ENCODE measurements at places on chromosomes 6 and 20.

DNA sequence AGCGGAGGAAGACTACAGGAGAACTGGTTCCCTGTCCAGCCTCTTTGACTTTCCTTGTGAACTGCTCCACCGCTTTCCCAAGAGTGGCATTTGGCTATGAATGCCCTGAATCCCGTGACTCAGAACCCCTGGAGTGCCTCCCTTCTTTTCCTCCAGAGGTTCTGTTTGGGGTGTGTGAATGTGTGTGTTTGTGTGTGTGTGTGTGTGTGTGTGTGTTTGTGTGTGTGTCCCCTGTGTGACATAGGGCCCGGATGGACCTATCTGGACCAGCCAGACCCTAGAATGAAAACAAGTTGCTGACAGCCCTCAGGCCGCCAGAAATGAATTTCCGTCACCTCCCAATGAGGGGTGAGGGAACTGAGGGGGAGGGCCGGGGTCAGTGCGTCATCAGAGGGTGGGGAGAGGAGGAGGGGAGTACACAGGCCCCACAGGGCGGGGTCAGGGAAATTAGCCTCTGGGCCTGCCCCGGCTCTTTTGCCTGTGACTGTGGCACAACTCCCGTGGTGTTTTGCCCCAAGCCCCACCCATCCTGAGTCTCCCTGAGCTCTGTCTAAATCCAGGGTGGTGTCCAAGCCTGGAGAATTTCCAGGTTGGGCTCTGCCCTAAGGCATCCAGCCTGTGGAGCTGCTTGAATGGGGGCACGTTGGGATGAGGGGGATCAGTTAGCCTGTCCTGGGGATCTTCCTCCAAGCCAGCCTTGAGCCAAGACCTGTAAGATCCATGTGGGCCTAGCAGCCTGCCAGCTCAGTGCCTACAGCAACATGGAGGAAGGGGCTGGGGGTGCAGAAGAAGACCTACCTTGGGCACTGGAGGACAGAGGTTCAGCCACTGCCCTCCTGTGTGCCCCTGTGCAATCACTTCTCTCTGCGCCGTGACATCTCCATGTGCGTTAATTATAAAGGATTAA lies 15.2 kb upstream of the MRPS18A start:
- no peak for DNase-seq

GRCh38 chr20:40410028-40410427 lies 279.0 kb downstream of the MAFB start:
- DNase-seq: no peak

DNA sequence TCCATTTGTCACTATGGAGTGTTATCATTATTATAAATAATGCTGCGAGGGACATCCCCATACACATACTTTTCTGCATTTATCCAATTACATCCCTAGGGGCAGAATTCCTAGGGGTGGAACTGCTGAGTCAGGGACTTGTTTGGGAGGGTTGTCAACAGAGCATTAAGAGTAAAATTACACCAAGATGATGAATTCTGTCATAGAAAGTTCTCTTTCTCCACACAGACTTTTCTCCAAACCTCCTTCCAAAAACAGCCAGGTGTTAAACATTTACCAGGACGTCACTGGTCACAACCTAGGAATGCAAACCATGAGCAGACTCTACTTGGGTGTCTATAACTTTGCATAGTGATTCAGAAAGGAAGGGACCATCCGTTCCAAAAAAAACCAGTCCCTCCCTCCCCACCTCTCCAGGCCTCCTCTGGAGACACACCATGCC lies 95.5 kb downstream of the PRND start:
- DNase-seq: no peak

DNA sequence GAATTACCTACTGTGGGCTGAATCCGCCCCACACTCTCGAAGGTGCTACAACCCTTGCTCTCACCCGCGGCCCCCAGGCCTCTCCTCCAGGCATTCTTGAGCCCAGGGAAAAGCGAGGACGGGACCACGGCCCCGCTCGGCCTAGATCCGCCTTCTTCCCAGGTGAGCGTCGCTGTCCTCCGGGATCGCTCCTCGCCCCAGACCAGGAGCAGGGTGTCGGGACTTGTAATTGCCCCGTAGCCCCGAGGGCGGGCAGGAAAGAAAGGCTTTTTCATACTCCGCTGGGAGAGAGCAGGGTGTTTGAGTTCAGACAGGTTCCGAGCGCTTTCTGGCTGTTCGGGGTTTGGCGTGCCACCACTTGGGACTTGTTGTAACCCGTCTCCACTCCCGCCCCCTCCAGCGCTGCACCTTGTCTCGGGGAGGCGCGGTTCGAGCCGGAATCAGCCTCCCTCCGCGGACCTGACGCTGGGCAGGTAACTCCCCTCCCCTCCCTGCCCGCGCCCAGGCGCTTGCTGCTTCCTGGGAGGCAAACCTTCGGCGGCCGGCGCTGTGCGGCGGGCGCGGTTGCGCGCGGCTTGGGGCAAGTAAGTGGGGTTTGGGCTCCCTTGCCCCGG lies at the start of gene FAM83B:
FAM83B (plus strand) TSS at position 529 of the 614 bp plus-strand sequence. CDS start 23,476 bp downstream, outside the sequence.
- no peak for DNase-seq

DNA sequence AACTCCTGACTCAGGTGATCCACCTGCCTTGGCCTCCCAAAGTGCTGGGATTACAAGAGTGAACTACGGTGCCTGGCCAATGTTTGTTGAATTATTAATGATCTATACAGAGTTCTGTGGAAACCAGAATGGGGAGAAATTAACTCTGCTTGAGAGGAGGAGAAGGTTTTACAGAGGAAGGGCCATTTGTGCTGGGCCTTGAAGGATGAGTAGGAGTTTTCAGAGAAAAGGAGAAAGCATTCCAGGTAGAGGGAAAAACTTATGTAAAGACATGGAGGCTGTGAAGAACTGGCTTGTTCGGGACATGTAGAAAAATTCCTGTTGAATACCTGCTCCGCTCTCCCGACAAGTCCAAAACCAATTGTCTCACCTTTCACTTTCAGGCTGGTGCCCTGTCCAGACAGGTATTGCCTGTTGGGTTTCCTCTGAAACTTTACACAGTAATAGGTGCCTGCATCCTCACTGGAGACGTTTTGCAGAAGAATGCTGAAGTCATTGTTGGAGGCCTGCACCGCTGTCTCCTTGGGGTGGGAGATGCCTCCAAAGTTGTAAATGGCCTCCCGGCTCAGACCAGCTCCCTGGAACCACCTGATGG lies 11.3 kb upstream of the NSFL1C start:
- DNase-seq: no peak

GRCh38 chr6:141158740-141159139 lies 974.0 kb upstream of the GJE1 start:
- DNase-seq: no peak

GRCh38 chr6:135675862-135676261 lies 175.6 kb upstream of the PDE7B start:
- DNase-seq: no peak

- no peak for DNase-seq
These were observed 112.2 kb downstream of the LRFN2 start for GRCh38 chr6:40474937-40475336.

- DNase-seq: no peak
These were observed 64.6 kb downstream of the SYNE1 start for GRCh38 chr6:152572338-152573088.

- DNase-seq: peak; percentile 19
These were observed at the start of gene SNX3 for GRCh38 chr6:108260809-108261569. SNX3 (minus strand) TSS chr6:108261040; CDS start chr6:108260921, 119 bp downstream.

DNA sequence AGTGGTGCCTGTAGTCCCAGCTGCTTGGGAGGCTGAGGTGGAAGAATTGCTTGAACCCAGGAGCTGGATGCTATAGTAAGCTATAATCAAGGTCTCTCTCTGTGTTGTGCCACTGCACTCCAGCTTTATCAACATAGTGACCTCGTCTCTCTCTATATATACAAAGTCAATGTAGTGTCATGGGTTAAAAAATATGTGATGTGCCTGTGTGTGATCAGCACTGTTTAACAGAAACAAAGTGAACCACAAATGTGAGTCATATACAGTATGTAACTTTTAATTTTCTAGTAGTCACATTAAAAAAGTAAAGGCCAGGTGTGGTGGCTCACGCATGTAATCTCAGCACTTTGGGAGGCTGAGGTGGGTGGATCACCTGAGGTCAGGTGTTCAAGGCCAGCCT lies 85.3 kb upstream of the RNF24 start:
- no peak for DNase-seq

- no peak for DNase-seq
These were observed 29.7 kb downstream of the STK35 start for GRCh38 chr20:2131366-2131765.

DNA sequence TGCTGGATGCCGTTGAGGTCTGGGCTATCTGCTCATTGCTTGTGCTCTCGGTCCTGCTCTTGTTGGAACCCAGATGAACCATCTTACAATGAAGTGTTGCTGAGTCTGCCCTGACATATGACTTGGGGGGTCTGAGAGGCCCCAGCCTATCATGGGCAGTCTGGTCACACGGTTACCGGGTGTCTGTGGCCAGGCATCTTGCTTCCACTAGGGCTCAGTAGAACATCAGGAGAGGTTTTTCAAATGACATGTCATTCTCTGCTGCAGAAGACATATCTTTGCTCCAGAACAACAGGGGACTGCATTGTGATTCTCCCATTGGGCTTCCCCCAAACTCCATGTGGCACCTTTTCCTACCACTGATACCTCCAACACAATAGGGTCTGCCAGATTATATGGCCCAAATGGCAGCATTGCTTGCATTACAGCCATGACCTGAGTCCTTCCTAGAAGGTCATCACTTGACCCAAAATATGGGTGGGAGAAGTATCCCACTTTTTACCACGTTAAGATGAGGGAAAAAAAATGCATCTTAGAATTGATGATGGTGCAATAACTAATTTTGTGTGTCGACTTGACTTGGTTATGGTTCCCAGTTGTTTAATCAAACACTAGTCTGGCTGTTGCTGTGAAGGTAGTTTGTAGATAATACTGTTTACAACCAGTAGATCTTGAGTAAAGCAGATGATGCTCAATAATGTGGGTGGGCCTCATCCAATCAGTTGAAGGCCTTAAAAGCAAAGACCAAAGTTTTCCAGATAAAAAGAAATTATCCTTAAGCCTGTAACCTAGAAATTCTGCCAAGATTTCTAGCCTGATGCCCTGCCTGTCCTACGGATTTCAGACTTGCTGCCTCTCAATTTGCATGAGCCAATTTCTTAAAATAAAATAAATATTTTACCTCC lies 241.0 kb downstream of the QKI start:
- DNase-seq: no peak

DNA sequence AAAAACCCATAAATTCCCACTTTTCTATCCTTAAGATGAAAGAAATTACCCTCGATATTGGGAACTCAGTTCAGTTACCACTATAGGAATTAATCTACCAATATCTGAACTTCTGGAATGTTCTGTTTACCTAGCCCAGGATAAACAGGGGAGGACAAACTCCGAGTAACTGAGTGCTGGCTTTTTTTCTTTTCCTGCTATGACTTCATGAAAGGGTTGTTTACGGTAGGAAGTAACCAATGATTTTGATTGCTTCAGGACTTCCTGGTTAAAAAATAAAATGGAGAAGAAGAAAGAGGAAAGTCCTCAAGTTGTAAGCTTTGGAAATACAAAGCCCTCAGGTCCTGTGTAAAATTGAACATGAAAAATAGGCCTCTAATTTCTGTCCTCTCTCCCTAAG lies 167.7 kb downstream of the ZNF217 start:
- DNase-seq: no peak

GRCh38 chr6:31821301-31822035 lies 6.1 kb upstream of the HSPA1B start:
- no peak for DNase-seq

GRCh38 chr20:63570281-63571086 lies 3.6 kb downstream of the HELZ2 start:
- no peak for DNase-seq

- no peak for DNase-seq
These were observed 1.3 kb upstream of the MRS2 start for GRCh38 chr6:24401458-24401857.

GRCh38 chr6:134162932-134163331 lies 110.5 kb upstream of the SLC2A12 start:
- no peak for DNase-seq

DNA sequence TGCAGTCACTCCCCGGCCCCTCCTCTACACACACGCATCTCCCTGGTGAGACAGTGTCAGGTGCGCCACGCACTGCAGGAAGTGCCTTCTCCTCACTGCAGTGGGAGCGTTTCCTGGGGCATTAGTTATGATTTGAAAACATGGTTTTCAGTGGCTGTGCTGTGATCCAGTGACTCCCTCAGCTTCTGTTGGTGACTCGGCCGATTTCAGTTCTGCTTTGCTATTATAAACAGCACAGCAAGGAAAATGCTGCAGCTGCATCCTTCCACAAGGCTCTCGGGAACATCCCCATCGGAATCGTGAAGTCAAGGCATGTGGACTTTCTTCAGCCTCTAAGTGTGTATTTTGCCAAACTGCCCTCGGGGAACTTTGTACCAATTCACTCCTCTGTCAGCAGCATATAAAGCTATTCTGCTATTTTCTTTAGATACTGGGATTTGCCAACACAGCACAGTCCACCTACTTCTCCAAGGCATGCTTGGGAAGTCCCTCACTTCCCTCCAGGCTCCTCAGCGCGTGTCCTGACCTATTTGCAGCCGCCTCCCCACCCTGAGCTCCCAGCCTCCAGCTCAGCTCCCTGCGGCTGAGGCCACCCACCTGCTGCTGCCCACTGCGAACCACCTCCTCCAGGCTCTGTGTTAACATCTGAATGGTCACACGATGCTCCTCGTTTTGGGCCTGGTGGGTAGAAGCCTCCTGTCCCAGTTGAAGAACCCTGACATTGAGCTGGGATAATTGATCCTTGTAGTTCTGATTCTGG lies 54.5 kb downstream of the GINS1 start:
- DNase-seq: no peak

DNA sequence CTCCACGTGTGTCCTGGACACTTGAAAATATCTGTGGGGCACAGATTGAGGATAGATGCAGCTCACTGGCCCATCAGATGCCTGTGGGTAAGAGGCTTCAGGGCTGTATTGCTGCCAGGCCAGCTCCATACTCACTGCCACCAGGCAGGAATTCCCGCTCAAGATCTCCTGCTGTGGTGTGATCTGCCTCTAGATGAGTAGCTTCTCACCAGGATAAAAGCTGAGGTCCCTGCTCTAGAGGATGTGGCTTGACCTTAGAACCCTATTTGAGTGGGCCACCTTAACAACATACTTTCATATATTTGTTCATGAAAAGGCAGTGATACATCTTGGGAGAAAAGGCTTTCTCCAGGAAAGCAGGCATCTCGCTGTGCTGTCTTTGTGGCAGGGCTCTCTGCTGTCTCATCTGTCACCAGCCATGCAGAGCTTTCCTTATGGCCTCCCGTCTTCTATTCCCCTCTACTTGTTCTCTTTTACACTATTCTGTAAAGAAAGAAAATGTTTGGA lies 165.7 kb upstream of the RNF217 start:
- no peak for DNase-seq

- no peak for DNase-seq
These were observed 710.3 kb upstream of the MARCKS start for GRCh38 chr6:113146878-113147277.

- no peak for DNase-seq
These were observed 1078.2 kb downstream of the EPHA7 start for GRCh38 chr6:92341201-92341600.

- DNase-seq: no peak
These were observed 44.8 kb downstream of the AGPAT4 start for GRCh38 chr6:161228921-161229591.

DNA sequence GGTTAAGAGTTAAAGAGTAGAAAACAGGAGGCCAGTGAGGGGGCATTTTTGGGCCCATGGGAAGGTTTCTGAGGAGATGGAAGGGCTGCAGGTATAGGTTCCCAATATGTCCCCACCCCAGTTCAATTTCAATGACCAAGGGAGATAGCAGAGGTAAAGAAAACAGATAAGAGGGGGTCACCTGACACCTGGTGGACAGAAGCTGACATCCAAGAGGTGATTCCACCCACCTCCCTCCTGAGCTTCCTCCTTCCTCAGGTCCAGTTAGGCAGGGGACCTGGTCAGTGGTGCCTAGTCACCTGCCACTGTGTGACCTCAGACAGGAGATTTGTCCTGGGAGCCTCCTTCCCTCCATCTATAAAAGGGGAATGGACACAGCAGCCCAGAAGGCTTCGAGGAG lies 29.5 kb upstream of the MAS1L start:
- DNase-seq: no peak
